Caki2 (cell line): ENCODE measurements at places on chromosomes 2 and 18. TPM values are rescaled to one million over a fixed set of nuclear protein-coding genes. Genes with fewer than 3 reads are reported as not detected.

GRCh38 chr18:60500960-60501359 lies 128.4 kb upstream of the MC4R start:
- no peak for DNase-seq

GRCh38 chr18:28650860-28651259 lies 473.9 kb upstream of the CDH2 start:
- no peak for DNase-seq

GRCh38 chr2:12033494-12033893 lies 287.1 kb downstream of the LPIN1 start:
- DNase-seq, result no peak

Gene CFAP65
- total RNA-seq, result not detected in 2 replicates

Gene EVA1A
- total RNA-seq, result 281 and 383 TPM in 2 replicates

Gene IHH
- not detected in 2 replicates for total RNA-seq

Gene ANKRD30B
- not detected in 2 replicates for total RNA-seq

Gene ANKRD23
- total RNA-seq, result 1.3 and 9.4 TPM in 2 replicates

Gene GTF2A1L
- total RNA-seq, result not detected in 2 replicates
